Peyer's patch (tissue), 4 donors: ENCODE measurements at places on chromosomes 11 and 22.

- DNase-seq: no peak
Observed at GRCh38 chr11:94751786-94752185, 16.4 kb upstream of the AMOTL1 start.

- DNase-seq: no peak
Observed at GRCh38 chr11:21066030-21066429, 396.6 kb downstream of the NELL1 start.

- no peak for DNase-seq
Observed at GRCh38 chr11:57336111-57336666, 497 bp upstream of the SSRP1 start.

DNA sequence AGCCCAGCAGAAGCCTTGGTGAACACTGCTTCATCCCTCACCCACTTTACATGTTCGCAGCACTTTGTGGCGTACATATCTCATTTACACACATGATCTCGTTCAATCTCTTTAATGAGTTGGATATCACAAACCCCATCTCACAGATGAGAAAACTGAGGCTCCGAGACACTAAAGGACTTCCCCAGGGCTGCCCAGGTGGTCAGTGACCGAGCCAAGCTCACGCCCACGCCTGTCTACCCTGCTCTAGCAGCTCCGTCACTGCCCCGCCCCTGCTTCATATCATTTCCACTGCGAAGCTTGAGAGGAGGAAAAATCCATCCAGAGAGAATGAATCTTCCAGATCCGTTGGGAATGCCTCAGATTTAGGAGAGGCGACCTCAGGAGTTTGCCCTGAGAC is 11.8 kb upstream of the DSCAML1 start:
- peak; percentile 63 for DNase-seq

- no peak for DNase-seq
Observed at GRCh38 chr11:103434073-103434411, 324.8 kb downstream of the DYNC2H1 start.

- DNase-seq: no peak
Observed at GRCh38 chr22:22882033-22882717, 5.4 kb upstream of the IGLL5 start.

DNA sequence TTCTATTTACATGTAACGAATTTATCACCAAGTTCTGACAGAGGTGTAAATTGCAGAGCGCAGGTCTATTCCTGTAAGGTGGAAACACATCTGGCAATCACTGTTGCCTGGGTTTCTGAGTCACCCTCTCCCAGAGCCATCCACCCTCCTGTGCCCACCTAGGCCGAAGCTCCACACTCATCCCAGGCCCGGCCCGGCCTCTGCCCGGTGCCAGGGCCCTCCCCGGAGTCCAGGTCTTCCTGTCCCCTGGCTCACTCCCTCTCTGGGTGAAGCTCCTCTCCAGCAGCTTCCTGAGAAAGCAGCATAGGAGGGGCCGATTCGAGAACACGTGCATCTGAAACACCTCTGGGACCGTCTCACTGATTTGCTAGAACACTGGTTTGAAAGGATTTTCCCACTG is 308.2 kb downstream of the SHANK2 start:
- DNase-seq: no peak

DNA sequence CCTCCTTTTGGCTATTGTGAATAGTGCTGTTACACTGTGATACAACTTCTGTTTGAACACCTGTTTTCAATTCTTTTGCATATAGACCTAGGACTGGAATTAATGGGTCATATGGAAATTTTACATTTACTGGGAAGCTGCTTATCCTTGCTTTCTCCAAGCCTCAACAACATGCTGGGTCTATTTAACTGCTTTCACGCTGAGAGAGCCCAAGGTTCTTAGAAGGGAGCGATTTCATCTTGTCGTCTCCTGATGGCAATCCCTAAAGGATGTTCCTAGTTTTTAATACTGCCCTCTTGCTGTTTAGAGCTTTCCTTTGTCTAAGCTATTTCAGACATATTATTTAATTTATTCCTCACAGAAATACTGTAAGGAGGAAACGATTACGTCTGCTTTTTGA is 15.5 kb downstream of the IRAG1 start:
- DNase-seq: no peak

DNA sequence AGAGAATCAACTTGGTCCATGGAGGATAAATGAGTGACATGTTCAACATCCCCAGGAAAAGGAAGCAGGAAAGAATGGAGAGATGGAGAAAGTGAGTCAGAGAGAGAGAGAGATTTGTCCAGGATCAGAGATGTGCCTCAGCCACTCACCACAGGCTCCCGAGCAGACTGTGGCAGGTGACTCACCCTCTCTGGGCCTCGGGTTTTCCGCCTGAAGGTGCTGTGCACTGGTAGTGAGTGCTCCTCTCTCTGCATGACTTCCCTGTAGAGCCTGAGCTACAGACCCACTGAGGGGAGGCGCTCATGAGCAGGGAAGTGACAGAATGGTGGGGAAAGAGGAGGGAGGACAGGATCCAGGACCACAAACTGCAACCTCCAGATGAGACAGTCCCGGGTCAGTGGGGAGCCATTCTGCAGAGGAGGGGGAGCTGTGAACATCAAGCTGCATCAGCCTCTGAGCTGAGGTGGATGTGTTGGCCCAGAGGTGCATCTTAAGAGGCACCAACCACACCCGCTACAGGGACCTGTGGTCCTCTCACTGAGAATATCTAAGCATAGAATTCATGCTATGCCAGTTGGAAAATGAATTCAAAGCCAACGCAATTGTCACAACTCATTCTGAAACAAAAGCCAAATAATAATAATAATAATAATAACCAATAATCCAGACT is 433.4 kb downstream of the BRD1 start:
- DNase-seq: peak; percentile 27

DNA sequence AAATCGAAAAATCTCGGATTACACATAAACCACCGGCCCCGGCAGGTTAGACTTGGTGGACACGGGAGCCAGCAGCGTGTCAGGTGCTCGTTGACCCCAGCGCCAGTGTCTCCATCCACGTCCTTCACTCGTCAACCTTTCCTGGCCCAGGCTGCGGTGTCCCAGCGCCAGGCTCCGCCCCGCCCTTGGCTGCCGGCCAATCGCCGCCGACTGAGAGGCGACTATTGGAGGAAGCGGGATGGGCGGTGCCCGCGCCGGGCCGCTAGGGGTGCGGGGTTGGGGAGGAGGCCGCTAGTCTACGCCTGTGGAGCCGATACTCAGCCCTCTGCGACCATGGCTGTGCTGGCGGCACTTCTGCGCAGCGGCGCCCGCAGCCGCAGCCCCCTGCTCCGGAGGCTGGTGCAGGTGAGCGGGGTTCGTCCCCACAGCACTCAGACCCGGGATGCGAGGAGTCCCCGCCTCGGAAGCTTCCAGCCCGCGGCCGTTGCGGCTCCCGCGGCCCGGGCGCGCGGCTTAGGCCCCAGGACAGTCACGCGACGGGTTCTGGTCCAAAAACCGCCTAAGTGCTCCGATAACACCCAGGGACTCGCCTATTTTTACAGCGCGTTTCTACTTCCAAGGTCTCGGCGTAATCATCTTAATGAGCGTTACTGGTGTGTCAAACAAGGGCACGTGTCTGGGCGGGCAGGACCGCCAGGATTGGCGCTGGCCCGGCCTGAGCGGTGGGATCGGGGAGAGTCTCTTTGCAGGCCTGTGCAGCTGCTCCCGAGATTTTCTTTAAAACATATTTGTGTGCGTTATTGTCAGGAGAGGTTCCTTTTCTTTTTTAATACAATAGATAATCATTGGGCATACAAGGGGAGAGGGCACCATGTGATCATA is at the start of gene ACAT1:
Gene ACAT1, plus strand, starts transcription at position 294 of the 882 bp plus-strand sequence. Its CDS starts 40 bp downstream, at position 334.
- peak; percentile 98 for DNase-seq

DNA sequence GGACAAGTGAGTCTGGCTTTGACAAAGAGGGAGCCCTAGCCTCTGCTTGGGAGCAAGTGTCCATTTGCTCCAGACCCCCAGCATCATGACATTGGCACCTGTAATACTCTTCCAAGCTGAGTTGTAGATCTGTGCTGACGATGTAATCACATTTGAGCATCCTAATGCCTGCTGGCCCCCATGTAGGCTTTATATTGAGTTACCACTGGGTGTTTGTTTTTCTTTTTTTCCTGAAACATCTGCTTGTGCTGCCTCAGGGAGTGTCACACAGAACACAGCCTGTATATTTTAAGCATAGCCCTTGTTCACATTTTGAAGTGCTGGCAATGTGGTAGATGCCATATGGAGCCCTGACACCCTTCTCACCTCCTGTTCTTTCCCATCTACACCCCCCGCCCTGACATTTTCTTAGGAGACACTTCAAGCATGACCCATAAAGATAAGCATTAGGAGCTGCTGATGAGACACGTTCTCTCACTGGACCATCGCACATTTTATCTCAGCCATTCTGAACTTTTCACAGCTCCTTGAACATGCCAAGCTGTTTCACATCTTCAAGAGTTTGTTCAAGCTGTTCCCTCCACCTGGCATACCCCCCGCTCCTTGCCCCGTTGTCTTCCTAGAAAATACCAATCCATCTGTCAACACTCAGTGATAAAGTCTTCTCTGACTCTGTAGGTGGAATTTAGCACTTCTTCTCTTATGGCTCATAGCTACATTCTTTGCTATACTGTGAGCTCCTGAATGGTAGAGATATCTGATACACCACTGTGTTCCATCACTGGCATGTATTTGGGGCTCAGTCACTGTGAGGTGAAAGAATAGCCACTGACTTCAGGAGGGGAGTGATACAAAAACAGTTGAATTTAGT is 128.7 kb downstream of the TRIM44 start:
- DNase-seq: no peak

DNA sequence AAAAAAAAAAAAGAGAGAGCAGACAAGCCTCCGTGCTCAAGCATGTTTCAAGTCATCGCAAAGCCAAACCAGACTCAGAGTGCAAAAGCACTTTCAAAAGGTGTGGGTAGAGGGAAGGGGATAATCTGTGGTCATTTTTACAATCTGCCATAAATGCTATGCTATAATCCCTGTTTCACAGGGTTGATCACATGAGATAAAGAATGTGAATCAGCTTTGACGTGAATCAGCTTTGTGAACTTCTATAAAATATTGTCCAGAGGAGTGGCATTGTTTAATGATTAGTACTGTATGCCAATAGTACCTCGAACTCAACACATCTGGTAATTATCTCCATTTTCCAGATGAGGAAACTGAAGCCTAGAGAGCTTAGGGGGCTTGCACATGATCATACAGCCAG is 20.0 kb upstream of the POLD3 start:
- DNase-seq: no peak

- no peak for DNase-seq
Observed at GRCh38 chr11:19736831-19737230, 24.2 kb downstream of the NAV2 start.

- DNase-seq: no peak
Observed at GRCh38 chr11:74604311-74604710, 11.9 kb downstream of the POLD3 start.

DNA sequence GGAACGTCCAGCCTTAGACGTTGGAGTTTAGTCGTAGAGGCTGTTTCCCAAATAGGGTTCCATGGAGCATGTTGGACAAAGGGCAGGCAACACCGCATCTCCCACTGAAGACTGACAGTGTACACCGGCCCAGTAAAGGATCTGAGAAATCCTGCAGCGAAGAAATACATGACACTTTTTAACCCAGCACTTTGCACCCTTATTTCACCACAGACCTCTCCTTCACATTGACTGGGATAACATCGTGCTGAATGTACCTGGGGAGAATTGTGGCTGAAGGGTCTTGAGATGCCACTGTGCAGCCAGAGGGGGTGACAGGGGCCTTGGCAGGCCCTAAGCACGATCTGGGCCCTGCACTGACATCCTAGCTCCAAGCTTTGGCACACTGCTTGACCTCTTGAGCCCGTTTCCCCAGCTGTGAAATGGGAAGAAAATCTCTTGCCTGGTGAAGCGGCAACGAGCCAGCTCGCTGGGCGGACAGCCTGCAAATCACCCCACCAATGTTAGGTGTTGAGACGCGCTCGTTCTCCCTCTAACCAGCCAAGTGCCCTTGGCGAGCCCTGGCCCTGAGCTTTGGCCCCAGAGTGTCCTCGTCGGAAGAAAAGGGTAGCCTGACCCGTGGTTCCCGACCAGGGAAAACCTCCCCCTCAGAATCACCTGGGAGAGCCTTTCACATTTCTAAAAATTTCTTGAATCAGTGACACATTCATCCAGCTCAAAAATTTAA is 13.4 kb downstream of the CD5 start:
- DNase-seq: no peak

- no peak for DNase-seq
Observed at GRCh38 chr11:20308601-20309000, 54.9 kb upstream of the HTATIP2 start.

DNA sequence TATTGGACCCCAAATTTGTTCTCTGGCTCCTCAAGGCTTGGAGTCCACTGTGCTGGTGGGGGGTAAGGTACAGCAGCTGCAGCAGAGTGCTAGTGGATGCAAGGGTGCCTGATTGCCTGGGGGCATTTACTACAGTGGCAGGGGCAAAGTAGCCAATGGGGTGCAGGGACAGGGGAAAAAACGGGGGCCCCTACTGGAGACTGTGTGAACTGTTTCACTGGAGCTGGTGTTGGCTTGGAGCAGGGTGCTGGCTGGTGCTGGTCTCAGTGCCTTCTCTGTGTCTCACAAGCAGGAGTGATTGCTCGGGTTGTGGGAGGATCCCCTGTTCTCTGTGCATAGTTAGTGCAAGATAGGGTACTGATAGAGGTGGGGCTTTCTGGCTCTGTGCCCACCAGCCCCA is 935.9 kb downstream of the JRKL start:
- DNase-seq: no peak

GRCh38 chr11:76524919-76525318 is 80.1 kb downstream of the EMSY start:
- DNase-seq: no peak

DNA sequence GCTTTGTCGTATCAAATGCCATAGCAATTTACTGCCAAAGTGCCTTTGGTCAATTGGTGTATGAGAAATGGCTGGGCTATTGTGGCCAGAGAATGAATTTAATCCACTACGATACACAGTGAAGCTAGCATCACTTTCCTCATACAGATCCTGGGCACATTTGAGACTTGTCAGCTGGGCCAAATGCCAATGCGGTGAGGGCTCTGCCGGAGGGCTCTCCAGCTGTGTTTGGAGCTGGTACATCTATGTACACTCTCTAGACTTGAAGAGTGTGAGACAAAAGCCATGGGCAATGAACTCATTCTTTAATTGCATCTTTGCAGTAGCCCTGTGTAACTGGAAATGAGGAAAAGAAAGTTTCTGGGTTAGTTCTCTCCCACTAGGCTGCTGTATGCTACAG is 1052.9 kb downstream of the NTM start:
- no peak for DNase-seq

- DNase-seq: no peak
Observed at GRCh38 chr11:11400635-11401232, 47.7 kb upstream of the CSNK2A3 start.

- no peak for DNase-seq
Observed at GRCh38 chr11:45021001-45021400, 70.3 kb upstream of the TP53I11 start.

DNA sequence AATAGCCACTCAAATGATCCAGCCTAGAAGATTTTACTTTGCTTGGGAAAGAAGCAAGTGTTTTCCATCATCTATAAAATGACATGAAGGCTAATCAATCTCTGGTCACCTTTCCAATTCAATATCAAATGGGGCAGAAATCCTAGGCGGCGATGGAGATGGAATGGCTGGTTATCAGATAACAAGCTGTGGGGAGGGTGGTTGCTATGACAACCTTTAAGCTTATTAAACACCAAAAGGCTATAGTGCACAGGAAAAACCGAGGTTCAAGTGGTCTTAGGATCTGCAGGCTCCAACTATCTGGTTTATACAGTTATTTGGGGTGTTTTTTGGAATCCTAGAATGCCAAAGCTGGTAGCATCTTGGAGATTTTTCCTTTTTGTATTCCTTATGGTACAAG is 13.9 kb upstream of the BSX start:
- no peak for DNase-seq

- DNase-seq: no peak
Observed at GRCh38 chr11:100831929-100832494, 144.9 kb downstream of the ARHGAP42 start.
